ENCODE measurements at places on chromosomes 7 and 10.

- DNase-seq: no peak
These were observed 90.7 kb downstream of the COL13A1 start for GRCh38 chr10:69892406-69892805.

DNA sequence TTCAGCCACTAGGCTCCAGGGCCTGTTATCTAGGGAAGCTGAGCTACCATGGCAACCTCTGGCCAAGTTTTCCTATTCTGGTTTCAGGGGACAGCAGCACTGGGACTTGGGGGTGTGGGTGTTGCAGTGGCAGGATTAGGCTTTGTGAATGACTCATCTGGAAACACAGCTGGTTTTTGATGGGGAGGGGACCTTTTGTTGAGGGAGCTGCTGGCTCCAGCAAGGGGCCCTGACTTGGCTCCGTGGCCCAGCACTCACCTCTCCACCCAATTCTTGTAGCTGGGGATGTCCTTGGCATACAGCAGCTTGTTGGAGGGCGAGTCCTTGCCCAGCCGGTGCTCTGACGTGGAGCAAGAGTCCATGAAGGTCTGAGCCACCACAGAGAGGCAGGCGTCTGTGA is 435.9 kb downstream of the PLXNA4 start:
- no peak for DNase-seq

DNA sequence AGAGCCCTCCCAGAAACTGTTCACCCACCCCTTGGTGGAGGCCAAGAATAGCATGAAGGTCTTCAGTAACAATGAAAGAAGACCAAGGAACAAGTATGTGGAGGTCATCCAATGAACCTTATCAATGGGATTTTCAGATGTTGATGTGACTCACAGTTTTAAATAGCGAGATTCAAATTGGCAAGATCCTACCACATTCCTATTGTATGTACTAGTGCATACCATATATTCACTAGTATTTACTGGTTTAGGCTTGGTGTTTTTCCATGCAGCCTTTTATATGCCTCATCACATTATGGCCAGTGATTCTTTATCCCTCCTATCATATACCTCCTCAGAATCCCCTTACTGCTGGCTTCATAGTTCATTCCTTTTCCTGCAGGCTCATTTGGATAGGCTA is 54.4 kb downstream of the ITGB8 start:
- DNase-seq: peak; percentile 63

- DNase-seq: no peak
These were observed 7.0 kb downstream of the HOXA4 start for GRCh38 chr7:27123477-27124053.

DNA sequence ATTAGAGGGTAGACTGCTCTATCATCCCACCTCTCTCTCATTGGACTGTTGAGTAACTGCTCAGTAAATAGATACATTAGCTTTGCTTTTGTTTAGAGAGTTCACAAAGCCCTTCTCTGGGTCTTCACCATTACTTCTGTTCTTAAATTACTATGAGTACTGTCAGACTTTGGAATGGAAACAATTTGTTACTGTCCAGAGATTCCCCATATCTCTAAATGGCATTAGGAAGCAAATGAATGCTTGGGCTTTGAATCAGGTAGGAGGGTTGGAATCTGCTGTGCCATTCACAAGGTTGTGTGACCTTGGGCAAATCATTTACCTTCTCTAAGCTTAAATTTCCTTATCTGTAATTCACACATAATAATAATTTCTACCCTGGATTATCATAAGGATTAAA is 541.0 kb upstream of the FZD8 start:
- no peak for DNase-seq
